ENCODE measurements at places on chromosomes 2 and 18.

GRCh38 chr2:229798446-229799155 lies 84.2 kb upstream of the DNER start:
- no peak for DNase-seq

DNA sequence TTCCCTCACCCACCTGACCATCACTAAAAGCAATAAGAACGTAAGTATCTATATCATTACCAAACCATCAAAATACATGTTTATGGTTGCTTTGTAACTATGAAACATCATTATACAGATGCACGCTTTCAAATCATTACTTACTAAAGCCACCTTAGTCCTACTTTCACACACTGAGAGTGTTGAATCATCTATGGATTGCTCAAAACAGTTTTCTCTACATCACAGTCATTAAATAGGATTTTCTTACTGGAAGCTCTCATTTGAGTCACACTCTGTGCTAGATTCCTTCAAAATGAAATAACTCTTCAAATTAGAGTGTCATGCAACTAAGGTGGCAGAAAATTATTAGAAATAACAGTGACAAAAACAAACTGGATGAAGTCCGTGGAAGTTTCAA lies 878.4 kb downstream of the CPS1 start:
- no peak for DNase-seq

DNA sequence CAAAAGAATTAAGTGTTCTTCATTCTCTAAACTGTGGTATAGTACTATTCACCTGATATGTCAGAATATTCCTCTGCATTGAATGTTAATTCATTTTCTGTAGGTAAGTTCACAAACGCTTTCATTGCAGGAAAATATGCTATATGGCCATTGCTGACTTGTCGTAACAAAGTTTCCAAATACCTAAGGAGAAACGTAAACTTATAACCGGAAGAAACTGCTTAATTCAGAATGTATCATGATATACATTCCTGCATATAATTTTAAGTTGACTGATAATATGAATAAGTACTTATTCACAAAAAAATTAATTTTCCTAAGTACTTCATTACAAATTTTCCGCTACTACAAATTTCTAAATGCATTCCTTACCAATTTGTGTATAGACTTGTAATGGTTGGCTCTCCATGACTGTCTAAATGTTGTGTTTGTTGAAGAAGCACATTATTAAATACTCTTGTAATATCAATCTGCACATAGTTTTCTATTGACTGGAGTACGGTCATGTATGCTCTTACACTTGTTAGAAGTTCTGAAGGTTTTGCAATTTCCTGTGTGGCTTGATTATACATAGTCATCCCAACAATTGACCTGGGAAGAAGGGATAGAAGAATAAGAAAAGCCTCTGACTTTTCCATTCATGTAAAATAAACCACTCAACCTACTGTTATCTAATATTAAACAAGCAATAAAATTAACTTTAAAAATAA lies 85.4 kb downstream of the NCKAP1 start:
- DNase-seq: no peak

DNA sequence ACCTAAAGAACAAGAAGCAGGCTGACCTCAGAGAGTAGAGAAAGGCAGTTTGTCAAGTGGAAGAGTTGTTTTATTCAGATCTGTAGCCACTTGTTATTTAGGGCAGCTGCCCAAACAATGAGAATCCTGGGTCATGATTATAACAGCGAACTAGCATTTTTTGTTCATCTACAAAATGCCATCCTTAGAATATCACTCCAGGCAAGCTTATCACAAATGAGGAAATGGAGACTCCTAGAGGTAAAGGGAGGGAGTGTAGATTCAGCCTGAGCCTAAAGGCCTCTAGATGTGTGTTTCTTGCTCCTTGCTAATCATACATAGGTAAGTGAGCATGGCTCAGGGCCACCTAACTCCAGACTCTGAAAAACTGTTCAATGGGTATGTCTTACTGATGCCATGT lies 126.1 kb downstream of the HNMT start:
- DNase-seq: no peak

- DNase-seq: no peak
Measured at GRCh38 chr18:9637036-9637767, 22.8 kb upstream of the PPP4R1 start.

DNA sequence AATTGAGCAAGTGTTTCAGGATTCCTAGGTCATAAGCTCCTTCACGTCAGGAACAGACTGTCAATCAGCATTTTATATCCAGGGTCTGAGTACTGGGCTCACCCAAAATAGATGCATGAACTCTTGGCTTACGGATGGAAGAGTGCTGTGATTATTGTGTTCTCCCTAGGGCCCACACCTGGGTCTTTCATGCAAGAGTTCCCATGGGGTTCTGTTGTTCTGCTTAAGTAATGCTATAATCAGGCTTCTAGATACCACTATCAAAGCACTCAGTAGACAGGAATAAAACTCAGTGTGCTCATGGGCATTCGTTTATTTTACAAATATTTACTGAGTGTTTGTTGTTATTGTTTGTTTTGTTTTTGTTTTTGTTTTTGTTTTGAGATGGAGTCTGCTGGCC lies 46.4 kb upstream of the PMAIP1 start:
- no peak for DNase-seq

DNA sequence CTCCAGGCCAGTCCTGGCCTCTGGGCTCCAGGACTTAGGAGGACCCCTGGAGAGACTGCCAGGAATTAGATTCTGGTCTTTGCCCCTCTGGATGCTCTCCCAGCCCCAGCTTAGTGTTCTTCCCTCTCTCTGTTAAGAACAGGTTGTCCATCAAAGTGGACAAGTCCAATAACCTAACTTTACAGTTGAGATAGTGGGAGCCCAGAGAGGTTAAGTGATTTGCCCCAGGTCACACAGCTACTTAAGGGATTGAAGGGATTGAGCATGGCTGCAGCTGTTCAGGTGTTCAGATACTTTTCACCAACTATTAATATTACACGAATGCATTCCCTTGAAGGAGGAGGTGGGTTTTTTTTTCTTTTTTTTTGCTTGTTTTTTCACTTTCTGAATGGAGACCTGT lies 57.6 kb downstream of the EDAR start:
- DNase-seq: no peak

DNA sequence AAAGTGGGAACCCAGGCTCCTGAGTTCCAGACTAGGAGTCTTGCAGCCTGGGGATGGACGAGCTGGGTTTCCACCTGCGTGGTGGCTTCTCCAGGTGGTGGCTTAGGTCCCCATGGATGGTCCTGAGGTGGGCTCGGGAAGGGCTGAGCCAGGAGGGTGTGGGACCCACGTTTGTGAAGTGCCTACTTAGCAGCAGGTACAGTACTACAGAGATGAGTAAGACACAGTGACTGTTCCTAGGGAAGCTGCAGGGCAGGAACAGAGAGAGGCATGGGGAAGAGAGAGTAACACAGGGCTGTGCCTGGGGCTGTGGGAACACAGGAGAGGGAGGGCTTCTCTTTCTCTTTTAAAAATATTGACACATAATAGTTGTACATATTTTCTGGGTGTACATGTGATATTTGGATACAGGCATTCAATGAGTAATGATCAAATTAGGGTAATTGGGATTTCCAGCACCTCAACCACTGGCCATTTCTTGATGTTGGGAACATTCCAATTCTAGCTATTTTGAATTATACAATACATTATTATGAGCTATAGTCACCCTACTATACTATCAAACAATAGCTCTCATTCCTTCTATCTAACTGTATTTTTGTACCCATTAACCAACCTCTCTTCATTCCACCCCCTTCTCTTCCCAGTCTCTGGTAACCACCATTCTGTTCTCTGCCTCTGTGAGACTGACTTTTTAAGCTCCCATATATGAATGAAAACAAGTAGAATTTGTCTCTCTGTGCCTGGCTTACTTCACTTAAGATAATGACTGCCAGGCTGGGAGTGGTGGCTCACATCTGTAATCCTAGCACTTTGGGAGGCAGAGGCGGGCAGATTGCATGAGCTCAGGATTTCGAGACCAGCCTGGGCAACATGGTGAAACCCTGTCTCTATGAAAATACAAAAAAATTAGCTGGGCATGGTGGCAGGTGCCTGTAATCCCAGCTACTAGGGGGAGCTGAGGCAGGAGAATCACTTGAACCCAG lies 15.0 kb downstream of the TOGARAM2 start:
- DNase-seq: no peak

DNA sequence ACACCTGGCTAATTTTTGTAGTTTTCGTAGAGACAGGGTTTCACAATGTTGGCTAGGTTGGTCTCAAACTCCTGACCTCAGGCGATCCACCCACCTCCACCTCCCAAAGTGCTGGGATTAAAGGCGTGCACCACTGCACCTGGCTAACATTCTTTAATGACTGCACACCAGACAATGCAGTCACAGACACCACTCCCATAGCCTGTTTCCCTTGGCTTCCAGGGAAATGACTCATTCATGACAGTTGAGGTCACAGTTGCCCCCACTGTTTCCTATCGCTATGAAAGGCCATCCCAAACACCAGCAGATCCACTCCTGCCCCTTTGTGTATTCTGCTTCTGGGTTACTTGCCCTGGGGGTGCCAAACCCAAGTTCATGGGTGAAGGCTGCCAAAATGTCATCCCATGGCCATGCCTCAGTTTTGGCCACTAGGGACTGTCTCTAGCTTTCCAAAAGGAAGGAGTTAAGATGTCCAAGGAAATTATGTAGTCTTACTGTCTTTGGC lies 8.7 kb downstream of the CHMP1B start:
- DNase-seq: no peak

- DNase-seq: no peak
Measured at GRCh38 chr2:10831400-10831985, 18.9 kb upstream of the PDIA6 start.

All from effector memory CD4-positive, alpha-beta T cell (primary cell).